ENCODE measurements at places on chromosomes 11 and 22. TPM values are rescaled to one million over a fixed set of nuclear protein-coding genes. Genes with fewer than 3 reads are reported as not detected.

DNA sequence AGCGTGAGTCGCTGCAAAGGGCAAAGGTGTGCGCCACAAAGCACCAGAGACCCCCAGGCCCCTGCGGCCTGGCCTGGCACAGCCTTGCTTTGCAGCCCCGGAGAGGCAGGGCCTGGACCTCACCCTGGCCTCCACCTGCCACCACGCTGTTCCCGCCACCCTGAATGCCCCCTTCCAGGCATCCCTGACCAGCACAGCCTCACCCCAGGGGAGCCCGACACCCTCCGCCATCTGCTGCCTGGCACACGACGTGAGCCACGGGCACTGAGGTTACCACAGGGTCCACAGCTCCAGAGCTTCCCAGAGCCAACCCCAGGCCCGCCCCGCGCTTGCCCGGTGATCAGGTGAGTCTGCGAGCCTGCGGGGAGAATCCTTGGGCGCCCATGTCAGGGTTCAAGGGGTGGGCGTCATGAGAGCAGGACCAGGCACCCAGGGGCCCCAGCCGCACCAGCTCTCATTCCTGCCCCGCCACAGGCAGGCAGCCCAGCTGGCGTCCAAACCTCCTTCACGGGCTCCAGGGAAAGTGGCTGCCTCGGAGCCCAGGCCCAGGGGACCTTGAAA is 171.3 kb downstream of the BRD1 start:
- H3K27me3 ChIP-seq: no peaks in the 10 kb centered on the region
- peak overlapping the region; percentile 79 for H3K4me3 ChIP-seq
- H3K36me3 ChIP-seq: peaks cover 5% of the 10 kb centered on the region

DNA sequence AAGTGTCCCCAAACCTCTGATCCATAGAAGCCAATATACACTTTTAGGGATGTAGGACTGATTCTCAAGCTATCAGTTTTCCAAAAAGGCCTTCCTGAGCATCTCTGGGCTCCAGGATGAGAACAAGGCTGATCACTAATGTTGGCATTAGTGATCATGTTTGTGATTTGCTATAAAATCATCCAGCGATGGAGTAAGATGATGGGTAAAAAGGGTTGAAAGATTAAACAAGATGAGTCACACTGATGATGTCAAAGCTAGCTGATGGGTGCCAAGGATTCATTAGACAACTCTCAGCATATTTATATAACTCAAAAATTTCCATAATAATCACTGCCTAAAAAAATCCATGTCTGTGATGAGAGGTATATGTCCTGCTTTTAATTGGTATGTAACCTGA is 42.8 kb downstream of the ZNF280B start:
- H3K36me3 ChIP-seq: no peaks in the 10 kb centered on the region
- H3K4me1 ChIP-seq: no peaks in the 10 kb centered on the region
- H3K4me3 ChIP-seq: no peak overlapping the region
- H3K27me3 ChIP-seq: peaks cover 4% of the 10 kb centered on the region

Gene F2
- not detected for total RNA-seq

DNA sequence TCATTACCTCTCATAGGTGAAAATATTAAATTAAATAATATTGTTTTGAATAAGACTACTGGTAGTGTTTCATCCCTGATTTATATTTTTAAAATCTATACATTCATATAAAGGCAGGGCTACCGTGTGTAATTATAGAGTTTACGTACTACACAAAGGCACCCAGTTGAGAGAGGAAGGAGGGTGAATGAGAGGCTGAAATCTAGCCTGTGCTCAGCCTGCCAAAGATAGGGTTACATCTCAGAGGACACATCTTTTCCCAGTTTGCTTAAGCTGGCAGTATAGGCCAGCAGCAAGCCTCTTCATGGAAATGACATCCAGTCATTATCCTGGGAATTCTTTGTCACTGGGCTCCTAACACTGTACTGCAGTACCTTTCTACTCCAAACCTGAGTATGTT is 7.5 kb upstream of the B3GNT6 start:
- H3K36me3 ChIP-seq: no peaks in the 10 kb centered on the region
- H3K27ac ChIP-seq: no peak overlapping the region
- H3K4me3 ChIP-seq: no peak overlapping the region
- H3K27me3 ChIP-seq: no peaks in the 10 kb centered on the region
- DNase-seq: no peak
- H3K4me1 ChIP-seq: no peaks in the 10 kb centered on the region

DNA sequence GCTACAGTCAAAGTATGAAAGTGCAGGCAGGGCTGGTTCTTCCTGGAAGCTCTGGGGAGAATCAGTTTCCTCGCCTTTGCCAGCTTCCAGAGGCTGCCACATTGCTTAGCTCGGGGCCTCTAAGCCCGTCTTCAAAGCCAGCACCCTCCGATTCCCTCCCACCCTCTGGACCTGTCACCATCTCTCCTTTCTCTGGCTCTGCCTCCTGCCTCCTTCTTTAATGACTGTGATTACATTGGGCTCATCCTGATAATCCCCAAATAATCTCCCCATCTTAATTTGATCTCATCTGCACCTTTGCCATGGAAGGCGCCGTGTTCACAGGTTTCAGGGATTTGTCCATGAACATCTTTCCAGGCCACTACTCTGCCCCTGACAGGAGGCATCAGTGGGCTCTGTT is 42.5 kb downstream of the MCM5 start:
- no peaks in the 10 kb centered on the region for H3K27me3 ChIP-seq
- DNase-seq: no peak
- no peak overlapping the region for H3K4me3 ChIP-seq
- H3K4me1 ChIP-seq: no peaks in the 10 kb centered on the region

Gene DSCAML1
- 1.0 TPM for total RNA-seq

Gene TMEM191C
- total RNA-seq: 4.8 TPM

DNA sequence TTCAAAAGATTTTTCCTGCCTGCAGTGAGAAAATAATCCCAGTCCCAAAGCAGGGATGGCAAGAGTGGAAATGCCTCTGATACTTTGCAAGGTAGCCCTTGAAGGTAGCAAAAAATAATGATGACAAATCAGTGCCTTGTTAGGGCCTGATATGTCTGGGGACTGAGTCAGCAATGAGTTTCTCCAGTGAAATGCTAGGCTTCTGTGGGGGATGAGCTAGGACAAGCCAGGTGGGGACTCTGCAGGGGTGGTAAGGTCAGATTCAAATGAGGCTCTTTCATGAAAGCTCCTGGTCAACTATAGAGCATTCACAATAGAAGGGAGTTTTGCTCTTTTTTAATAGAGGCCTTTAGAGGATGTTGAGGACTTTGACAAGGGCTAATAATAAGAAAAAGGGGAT is 77.7 kb downstream of the ME3 start:
- H3K27me3 ChIP-seq: no peaks in the 10 kb centered on the region
- no peak overlapping the region for H3K4me3 ChIP-seq
- H3K27ac ChIP-seq: no peak overlapping the region

DNA sequence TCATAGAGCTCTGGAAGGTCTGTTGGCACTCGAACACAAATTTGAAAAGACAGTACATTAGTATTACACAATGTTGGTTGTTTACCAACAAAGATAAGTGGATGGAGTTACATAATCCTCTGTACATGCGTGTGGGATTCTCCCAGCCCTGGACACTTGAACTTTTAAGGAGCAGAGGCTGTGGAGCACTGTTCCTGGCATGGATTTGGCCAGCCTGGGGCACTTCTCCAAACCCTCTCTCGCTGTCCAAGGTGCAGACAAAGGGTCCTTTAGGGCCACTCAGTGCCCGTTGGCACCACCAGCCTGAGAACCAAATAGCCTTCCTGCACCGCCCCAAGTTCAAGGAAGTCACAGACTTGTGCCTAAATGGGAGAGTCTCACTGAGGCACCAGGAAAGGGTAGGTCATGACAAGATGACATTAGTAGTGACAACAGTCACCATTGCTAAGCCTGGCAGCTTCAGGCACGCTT is 1.6 kb upstream of the ANO1 start:
- no peak for DNase-seq
- H3K27me3 ChIP-seq: peaks cover 7% of the 10 kb centered on the region
- H3K4me1 ChIP-seq: no peaks in the 10 kb centered on the region
- H3K4me3 ChIP-seq: no peak overlapping the region
- no peak overlapping the region for H3K27ac ChIP-seq

DNA sequence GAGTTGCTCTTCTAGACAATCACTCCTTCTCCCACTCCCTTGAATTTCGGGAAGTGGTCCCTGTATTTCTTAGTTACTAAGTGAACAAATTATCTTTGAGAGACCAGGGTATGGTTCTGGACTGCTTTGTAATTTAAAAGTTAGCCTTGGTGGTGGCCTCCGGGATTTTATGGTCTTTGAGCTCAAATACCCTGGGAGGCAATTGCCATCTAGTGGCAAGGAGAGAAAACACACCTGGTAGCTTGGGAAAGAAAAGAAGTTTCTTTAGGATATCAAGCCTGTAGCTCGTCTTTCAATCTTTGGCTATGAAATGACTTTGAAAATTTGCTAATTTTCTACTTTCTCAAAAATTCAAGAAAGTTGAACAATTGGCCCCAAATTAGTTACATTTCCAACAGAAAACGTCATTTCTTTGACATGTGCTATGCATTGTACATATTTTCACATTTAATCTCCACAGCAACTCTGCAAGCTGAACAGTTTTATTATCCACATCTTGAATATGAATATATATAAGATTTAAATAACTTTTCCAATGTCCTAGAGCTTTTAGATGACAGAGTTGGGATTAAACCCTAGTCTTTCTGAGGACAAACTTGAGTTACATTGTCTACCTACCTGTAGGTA is 39.1 kb downstream of the MMP27 start:
- no peaks in the 10 kb centered on the region for H3K27me3 ChIP-seq
- H3K27ac ChIP-seq: no peak overlapping the region
- no peaks in the 10 kb centered on the region for H3K36me3 ChIP-seq
- peak; percentile 37 for DNase-seq

- no peaks in the 10 kb centered on the region for H3K27me3 ChIP-seq
- no peaks in the 10 kb centered on the region for H3K36me3 ChIP-seq
- no peaks in the 10 kb centered on the region for H3K4me1 ChIP-seq
- DNase-seq: no peak
Observed at GRCh38 chr11:116603728-116604323, 169.0 kb downstream of the BUD13 start.

GRCh38 chr11:125675196-125675595 is 5.5 kb downstream of the ACRV1 start:
- no peaks in the 10 kb centered on the region for H3K4me1 ChIP-seq
- DNase-seq: no peak
- no peak overlapping the region for H3K4me3 ChIP-seq
- H3K27me3 ChIP-seq: no peaks in the 10 kb centered on the region
- H3K27ac ChIP-seq: no peak overlapping the region

- H3K27ac ChIP-seq: no peak overlapping the region
- no peak for DNase-seq
- H3K4me3 ChIP-seq: no peak overlapping the region
Observed at GRCh38 chr11:15493066-15493465, 378.3 kb downstream of the INSC start.

- H3K36me3 ChIP-seq: no peaks in the 10 kb centered on the region
- no peak overlapping the region for H3K27ac ChIP-seq
- H3K4me1 ChIP-seq: no peaks in the 10 kb centered on the region
- DNase-seq: peak; percentile 6
Observed at GRCh38 chr11:110565357-110566336, 135.9 kb downstream of the FDX1 start.

DNA sequence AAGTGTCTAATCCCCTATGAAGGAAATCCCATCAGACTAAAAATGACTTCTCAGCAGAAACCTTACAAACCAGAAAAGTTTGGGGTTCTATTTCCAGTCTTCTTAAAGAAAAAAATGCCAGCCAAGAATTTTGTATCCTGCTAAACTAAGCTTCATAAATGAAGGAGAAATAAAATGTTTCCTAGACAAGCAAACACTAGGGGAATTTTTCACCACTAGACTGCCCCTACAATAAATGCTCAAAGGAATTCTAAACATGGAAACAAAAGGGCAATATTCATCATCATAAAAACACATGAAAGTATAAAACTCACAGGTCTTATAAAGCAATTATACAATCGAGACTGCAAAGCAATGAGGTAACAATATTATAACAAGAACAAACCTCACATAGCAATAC is 124.3 kb downstream of the PLEKHA7 start:
- H3K27me3 ChIP-seq: no peaks in the 10 kb centered on the region
- no peaks in the 10 kb centered on the region for H3K36me3 ChIP-seq
- DNase-seq: no peak
- H3K4me1 ChIP-seq: no peaks in the 10 kb centered on the region

Gene CCDC15
- total RNA-seq: 2.7 TPM

Gene DUSP8
- total RNA-seq: 5.8 TPM

GRCh38 chr22:48945621-48946458 is 881.8 kb downstream of the BRD1 start:
- H3K4me3 ChIP-seq: no peak overlapping the region
- DNase-seq: no peak
- H3K27me3 ChIP-seq: no peaks in the 10 kb centered on the region
- no peaks in the 10 kb centered on the region for H3K36me3 ChIP-seq

Measured in CD4-positive, alpha-beta memory T cell (primary cell).